ENCODE measurements at places on chromosomes 2 and 18. TPM values are rescaled to one million over a fixed set of nuclear protein-coding genes. Genes with fewer than 3 reads are reported as not detected.

GRCh38 chr2:178244777-178245176 lies 50.5 kb downstream of the OSBPL6 start:
- DNase-seq: no peak

- no peak for DNase-seq
Observed at GRCh38 chr18:76410033-76410432, 85.0 kb downstream of the ZNF516 start.

GRCh38 chr2:124211461-124211860 lies 186.4 kb downstream of the CNTNAP5 start:
- DNase-seq: no peak

DNA sequence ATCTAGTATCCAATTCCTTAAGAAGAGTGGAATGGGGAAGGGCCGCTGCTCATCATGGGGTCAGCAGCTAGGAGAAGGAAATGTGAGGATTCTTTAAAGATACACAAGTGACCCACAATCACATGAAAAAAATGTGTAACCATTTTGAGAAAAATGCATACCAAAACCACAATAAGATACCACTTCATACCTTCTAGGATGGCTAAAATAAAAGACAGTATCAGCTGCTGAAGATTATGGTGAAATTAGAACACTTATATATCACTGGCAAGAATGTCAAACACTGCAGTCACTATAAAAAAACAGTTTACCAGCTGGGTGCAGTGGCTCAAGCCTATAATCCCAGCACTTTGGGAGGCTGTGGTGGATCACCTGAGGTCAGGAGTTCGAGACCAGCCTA lies 67.9 kb downstream of the C2orf74 start:
- DNase-seq: no peak

Gene ZNF513
- total RNA-seq: 6.5 TPM

Gene KCNG2
- total RNA-seq: not detected

GRCh38 chr2:113278742-113279139 lies at the start of gene PAX8:
TSS of gene PAX8 (minus strand) at chr2:113278921. CDS start at chr2:113278394, 527 bp downstream.
- DNase-seq: no peak

- DNase-seq: no peak
Observed at GRCh38 chr2:173307293-173307692, 47.4 kb upstream of the CDCA7 start.

GRCh38 chr2:152489364-152489763 lies 154.4 kb downstream of the FMNL2 start:
- DNase-seq: no peak

Gene STK11IP
- total RNA-seq: 14.0 TPM

- no peak for DNase-seq
Observed at GRCh38 chr18:2572171-2572569, 813 bp downstream of the NDC80 start.

Gene SPOPL
- total RNA-seq: 12.7 TPM

Gene NEMP2
- 2.8 TPM for total RNA-seq

- DNase-seq: peak; percentile 73
Observed at GRCh38 chr18:45562567-45563479, 52.5 kb upstream of the SLC14A2 start.

GRCh38 chr2:16126517-16127275 lies 186.3 kb downstream of the MYCN start:
- DNase-seq: no peak

- no peak for DNase-seq
Observed at GRCh38 chr2:168454737-168455644, 1.1 kb upstream of the CERS6 start.

DNA sequence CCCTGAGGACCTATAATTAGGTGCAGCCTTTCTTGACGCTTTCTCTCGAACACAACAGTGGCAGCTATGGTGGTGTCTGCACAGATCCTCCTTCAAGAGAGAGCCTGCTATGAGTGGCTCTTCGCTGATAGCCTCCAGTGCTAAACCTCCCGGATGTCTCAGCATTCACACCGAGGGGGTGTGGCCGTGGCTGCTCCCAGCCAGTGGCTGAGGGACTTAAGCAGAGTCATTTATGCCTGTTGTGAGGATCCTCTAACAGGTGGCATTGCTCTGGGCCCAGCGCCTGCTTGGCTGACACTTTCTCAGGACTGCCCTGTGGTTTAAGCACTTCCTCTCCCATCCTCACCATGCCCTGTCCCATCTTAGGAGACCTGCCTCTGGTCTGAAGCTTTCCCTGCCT lies 592.0 kb upstream of the LRRTM1 start:
- no peak for DNase-seq

GRCh38 chr2:222774941-222775340 lies 85.9 kb upstream of the ACSL3 start:
- DNase-seq: no peak

Gene SPATS2L
- total RNA-seq: 98.0 TPM

DNA sequence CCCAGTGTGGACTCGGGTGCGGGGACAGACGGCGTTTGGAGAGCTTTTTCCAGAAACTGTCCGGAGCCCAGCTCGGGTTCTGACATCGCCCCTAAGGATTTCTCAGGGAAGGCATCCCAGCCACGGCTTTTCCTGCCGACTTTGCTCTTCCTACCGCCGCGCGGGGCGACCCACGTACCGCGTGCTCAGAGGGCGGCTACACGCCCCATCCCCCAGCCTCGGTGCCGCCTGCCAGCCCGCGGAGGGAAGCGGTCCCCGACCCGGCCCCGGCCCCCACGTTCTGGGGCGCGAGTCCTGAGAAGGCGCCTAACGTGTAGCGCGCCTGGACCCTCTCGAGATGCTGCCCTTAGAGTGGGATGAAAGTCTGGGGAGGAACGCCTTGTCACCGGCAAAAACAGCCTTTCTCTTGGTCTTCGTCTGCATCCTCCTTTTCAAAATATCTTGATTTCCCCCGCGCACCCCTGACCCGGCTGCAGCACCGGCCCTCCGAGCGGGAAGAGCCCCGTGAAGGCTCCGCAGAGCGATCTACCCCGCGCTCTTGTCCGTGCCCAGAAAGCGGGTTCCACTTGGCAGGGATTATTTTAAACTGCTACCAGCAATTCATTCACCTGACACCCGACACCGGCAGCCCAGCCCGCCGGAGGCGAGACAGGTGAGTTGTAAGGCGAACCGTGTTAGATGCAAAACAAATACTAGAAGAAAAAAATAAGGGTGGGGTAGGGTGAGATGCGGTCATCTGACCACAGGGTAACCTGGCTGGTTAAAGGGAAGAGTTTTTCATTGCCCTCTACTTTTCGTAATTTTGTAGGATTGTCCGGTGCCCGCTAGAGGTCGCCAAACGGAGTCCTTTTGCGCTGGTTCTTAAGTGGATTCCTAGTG lies 812 bp upstream of the KCNG3 start:
- DNase-seq: peak; percentile 62

Gene GULP1
- 4.6 TPM for total RNA-seq

- DNase-seq: no peak
Observed at GRCh38 chr2:21916934-21917522, 793.3 kb downstream of the TDRD15 start.

- DNase-seq: no peak
Observed at GRCh38 chr2:54122939-54123338, 7.5 kb downstream of the ACYP2 start.

GRCh38 chr2:33650171-33650570 lies 51.1 kb upstream of the FAM98A start:
- no peak for DNase-seq

GRCh38 chr18:22690556-22690955 lies 242.6 kb upstream of the RBBP8 start:
- DNase-seq: no peak

GRCh38 chr2:224211791-224212190 lies 172.7 kb upstream of the SERPINE2 start:
- no peak for DNase-seq

- DNase-seq: no peak
Observed at GRCh38 chr2:95574506-95574905, 17.3 kb upstream of the TRIM43 start.

GRCh38 chr2:144151851-144152250 lies 368.1 kb downstream of the ZEB2 start:
- DNase-seq: no peak

Gene FTCDNL1
- 2.0 TPM for total RNA-seq

GRCh38 chr2:45011621-45012602 lies 2.7 kb upstream of the SIX2 start:
- no peak for DNase-seq

Gene TBC1D8
- 47.8 TPM for total RNA-seq

Gene FARP2
- 18.6 TPM for total RNA-seq

DNA sequence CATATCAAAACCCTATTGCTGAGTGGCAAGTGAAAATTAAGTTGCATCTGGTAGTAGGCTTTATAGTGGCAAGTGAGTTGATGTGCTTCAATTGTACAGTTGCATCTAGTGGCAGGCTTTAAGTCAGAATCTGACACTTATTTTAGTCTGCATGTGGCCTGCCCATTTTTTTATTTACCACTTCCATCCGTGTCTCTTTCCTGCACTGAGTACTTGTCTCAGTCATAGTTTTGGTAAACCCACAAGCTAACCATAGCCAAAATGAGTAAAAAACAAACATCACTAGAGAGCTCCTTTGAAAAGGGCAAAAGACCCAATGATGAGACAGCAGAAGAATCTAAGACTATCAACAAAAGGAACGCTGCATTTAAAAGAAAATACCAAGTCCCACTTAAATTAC lies 96.0 kb upstream of the CRACDL start:
- no peak for DNase-seq

Gene NDUFAF7
- total RNA-seq: 27.6 TPM

GRCh38 chr2:40316620-40317019 lies 135.3 kb downstream of the SLC8A1 start:
- no peak for DNase-seq

DNA sequence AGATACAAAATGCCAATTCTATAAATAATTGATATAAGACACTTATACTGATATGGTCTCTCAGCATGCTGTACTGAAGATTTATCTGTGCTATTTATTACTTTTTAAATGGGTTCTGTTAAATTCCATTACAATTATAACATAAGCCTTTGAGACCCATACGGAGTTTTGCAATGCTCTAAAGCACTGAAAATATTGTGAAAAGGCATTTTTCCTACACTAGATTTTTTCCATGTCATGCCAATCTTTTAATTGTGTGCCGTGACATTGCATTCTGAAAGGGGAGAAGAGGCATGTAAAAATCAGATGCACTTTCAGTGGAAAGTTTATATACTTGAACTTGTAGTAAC lies 46.5 kb downstream of the EFEMP1 start:
- no peak for DNase-seq

DNA sequence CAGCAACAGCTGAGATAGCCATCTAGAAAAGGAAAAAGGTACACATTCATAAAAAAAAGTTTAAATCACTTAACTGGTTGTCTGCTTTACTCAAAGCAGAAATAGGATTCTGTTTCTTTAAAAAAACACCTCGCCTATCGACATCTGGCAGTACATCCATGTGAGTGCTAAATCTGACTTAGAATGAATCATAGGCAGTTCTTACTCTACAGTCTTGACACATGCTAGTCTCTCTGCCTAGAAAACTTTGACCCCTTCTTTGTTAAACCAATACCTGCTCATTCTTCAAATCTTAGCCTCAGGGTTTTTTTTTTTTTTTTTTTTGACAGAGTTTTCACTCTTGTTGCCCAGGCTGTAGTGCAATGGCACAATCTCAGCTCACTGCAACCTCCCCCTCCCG lies 37.1 kb upstream of the GPR75 start:
- DNase-seq: no peak

DNA sequence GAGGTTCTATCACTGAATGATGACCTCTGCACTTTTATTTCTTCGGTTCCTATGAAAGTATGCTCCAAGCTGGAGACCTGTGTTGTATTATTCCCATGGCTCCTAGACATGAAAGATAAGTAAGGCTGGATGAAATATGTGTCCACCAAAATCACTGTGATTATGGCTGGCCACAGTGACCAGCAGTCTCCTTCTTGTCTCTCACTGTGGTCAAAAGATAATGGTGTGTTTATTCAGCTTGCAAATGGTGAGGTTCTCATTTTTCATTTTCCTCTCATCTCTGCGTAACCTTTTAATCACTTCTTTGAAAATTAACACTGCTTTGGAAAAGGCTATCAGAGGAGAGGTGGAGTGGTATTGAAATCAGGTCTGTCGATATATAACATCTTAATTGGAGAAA lies 107.8 kb upstream of the DAPL1 start:
- no peak for DNase-seq

DNA sequence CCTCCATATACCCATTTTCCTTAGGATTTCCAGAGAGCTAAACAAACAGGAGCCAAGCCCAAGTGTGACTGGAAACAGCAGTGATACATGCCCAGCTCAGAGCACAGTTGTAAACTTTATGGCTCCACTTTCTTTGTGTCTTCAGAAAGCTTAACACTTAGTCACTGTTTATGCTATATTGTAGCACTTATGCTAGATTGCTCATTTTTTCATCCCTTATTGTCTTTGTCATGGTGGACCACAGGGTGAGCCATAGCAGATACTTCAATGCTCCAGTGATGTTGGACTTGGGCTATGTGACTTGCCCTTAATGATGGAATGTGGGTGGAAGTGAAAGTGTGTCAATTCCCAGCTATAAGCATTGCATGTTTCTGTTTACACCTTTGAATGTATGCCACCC lies 401.6 kb downstream of the METTL4 start:
- DNase-seq: no peak

DNA sequence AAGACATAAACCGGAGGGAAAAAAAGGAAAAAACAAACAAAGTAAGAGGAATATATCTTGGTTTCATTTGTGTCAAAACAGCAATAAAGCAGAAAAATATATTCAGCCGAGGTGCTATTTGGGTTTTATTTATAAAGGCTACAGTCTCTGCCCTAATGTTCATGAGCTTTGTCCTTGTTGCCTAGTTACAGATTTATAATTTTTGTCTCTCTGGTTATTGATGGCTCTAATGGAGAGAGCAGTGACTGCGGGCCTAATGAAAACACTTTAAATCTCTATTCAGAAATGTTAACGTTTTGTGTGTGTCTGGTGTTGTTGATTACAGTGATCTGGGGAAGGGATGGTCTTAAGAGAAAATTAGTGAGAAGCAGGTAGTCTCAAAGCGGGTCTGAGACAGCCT lies 854.0 kb upstream of the LRRTM1 start:
- no peak for DNase-seq

GRCh38 chr2:241540771-241541561 lies 17.6 kb upstream of the BOK start:
- DNase-seq: peak; percentile 65

Gene PROKR1
- not detected for total RNA-seq

DNA sequence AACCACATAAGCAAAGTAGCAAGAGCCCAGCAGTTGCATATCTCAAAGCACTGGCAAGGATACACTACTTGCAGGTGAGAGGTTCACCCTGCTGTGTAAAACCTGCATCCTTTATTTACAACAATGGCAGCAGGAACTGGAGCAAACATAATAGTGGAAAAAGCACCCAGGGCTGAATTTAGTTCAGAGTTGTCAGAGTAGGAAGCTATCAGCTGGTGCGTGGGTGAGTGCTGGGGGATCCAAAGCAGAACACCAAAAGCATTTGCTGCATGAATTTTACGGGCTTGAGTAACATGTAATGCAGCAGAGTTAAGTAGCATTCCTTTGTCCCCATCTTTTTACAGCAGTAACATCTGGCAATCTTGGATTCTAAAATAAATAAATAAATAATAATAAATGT lies 73.5 kb upstream of the SRD5A2 start:
- DNase-seq: no peak

DNA sequence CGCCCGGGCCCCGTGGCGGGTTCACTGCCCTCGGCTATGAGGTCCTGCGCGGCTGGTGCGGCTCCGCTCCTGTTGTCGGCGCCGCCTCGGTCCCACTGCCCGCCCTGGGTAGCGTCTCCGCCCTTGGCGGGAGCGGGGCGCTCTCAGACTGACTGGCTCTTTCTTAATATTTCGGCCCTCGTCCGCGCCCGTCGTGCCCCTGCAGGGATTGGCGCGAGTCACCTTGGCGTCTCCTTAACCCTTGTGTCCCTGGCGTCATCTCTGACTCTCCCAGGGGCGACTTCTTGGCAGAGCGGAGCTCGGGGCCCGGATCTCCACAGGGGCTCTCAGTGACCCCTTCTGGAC lies 1.3 kb downstream of the PTMA start:
- DNase-seq: no peak

Data from left ventricle myocardium superior (tissue), 1 donor.